ENCODE measurements at places on chromosomes 3 and 15.
A peak's percentile ranks its signal among the peaks of the same experiment; 100 is the strongest.

GRCh38 chr3:156395961-156396710, 158.8 kb downstream of the SSR3 start:
- no peak for DNase-seq
- no peaks in the 10 kb centered on the region for H3K36me3 ChIP-seq
- no peaks in the 10 kb centered on the region for H3K27me3 ChIP-seq
- H3K27ac ChIP-seq: no peak overlapping the region
- no peaks in the 10 kb centered on the region for H3K4me1 ChIP-seq

GRCh38 chr3:102205647-102206046, 229.2 kb upstream of the ZPLD1 start:
- H3K4me3 ChIP-seq: no peak overlapping the region
- no peaks in the 10 kb centered on the region for H3K27me3 ChIP-seq
- H3K27ac ChIP-seq: no peak overlapping the region
- DNase-seq: no peak
- H3K4me1 ChIP-seq: no peaks in the 10 kb centered on the region

- DNase-seq: peak; percentile 28
- no peak overlapping the region for H3K27ac ChIP-seq
- no peak overlapping the region for H3K4me3 ChIP-seq
- H3K36me3 ChIP-seq: no peaks in the 10 kb centered on the region
Observed at GRCh38 chr3:104359546-104359945, 1007.2 kb upstream of the ALCAM start.

DNA sequence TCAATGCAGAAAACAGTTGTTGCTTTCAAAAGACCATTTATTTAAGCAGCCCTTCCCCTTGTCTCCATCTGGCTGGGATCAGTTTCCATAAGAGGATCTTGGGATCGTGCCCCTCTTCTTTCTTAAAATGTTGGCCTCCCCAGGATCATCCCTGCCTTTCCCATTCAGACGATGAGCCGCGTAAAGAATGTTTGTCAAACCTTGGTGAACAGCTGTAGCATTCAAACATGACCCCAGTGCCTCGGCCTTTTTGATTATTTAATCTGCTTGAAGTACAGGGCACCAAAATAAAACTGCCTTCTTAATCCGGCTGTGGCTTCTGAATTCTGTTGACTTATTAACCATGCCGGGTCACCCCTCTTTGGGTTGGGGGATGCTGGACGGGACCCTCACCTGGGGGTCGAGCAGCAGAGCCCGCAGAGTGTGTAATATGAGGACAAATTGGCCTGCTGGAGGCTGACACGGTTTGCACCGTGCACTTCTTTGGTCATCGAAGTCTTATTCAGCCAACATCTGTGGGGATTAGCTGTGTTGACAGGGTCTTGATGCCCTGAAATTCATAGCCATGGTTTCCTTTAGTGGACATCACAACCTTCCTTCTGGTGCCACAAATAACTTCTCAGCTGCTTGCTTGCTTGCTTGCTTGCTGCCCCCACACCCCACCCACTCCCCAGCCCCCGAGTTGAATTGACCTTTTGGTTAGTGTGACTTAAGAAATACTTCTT, at the start of gene LRTM1:
Gene LRTM1, minus strand, starts transcription at position 14 of the 725 bp plus-strand sequence. CDS start 148 bp downstream, outside the sequence.
- H3K27me3 ChIP-seq: no peaks in the 10 kb centered on the region
- H3K4me3 ChIP-seq: no peak within 1 kb of the TSS
- H3K36me3 ChIP-seq: no peaks in the 10 kb centered on the region
- no peaks in the 10 kb centered on the region for H3K4me1 ChIP-seq
- no peak for DNase-seq

DNA sequence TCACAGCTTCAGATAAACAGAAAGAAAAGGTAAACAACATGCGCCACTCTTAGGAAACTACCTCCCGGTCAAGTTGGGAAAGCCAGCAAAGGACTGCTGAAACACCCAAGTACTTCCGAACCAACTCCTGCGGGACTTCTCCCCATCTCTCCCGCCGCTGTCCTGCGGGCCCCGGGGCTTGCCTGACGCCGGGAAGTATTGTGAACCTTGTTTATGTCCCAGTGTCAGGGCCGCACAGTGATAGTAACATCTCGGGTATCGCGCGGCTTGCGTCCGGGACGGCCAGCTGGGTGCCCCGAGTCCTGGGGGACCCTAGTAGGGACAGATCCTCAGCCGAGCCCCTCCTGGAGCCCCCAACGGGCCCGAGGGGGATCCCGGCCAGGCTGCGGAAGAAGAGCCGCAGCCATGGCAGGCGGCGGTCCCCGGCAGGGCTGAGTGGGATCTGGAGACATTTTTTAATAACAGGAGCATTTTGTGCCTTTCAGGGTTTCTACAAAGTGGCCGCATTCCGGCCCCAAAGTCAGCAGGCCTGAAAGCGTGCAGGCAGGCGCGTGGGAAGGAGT, 756 bp downstream of the CLPX start:
- peak overlapping the region; percentile 96 for H3K4me3 ChIP-seq
- H3K36me3 ChIP-seq: peaks cover 3% of the 10 kb centered on the region
- H3K4me1 ChIP-seq: no peaks in the 10 kb centered on the region
- H3K27me3 ChIP-seq: no peaks in the 10 kb centered on the region

DNA sequence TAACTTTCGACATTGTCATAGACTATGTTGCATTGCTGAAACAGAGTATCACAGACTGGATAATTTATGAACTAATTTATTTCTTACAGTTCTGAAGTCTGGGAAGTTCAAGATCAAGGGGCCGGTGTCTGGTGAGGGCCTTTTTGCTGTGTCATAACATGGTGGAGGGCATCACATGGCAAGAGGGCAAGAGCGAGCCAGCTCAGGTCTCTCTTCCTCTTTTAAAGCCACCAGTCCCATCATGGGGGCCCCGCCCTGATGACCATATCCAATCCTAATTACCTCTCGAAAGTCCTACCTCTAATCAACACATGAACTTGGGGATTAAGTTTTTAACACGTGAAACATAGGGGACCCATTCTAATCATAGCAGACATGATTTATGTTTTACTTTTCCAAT, 33.5 kb upstream of the DCUN1D1 start:
- no peak overlapping the region for H3K4me3 ChIP-seq
- no peaks in the 10 kb centered on the region for H3K27me3 ChIP-seq
- DNase-seq: no peak
- H3K36me3 ChIP-seq: peaks cover 10% of the 10 kb centered on the region

GRCh38 chr3:98109807-98110549, 20.5 kb upstream of the OR5H1 start:
- no peaks in the 10 kb centered on the region for H3K27me3 ChIP-seq
- H3K4me3 ChIP-seq: no peak overlapping the region
- no peaks in the 10 kb centered on the region for H3K36me3 ChIP-seq
- H3K27ac ChIP-seq: no peak overlapping the region
- no peak for DNase-seq

GRCh38 chr3:164577667-164578210, 500.6 kb downstream of the SI start:
- no peaks in the 10 kb centered on the region for H3K27me3 ChIP-seq
- no peaks in the 10 kb centered on the region for H3K36me3 ChIP-seq
- H3K27ac ChIP-seq: no peak overlapping the region
- DNase-seq: no peak
- no peak overlapping the region for H3K4me3 ChIP-seq

DNA sequence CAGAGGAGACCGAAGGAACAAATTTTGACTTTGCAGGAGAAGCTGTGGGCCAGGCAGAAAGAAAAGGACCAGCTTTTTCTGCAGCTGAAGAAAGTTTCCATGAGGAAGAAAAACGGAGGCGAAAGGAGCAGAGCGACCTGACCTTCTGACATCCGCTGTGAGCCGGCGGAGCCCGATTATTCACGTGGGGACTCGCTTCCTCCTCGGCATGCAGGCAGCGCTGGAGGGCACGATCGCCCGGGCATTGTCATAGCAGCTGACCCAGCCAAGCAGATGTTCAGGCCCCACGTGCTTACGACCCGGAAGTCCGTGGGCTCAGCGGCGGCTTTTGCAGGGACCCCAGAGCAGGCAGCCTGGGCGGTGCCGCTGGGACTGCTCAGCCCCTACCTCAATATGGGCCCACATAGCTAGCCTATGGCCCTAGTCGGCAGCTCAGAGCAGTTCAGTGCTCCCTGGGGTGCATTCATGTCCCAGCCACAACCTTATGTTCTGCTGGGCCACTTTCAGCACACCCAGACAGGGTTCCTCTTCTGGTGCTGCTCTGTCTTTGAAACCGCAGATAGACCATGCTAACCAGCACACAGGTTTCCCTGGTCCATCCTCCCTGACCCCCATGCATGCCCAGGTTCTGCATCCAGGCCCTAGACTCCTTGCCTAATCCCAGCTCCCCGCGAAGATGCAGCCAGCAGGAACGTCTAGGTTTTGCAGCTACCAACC, 10.5 kb upstream of the EIF4A2 start:
- no peak overlapping the region for H3K4me3 ChIP-seq
- H3K36me3 ChIP-seq: no peaks in the 10 kb centered on the region
- H3K4me1 ChIP-seq: no peaks in the 10 kb centered on the region
- DNase-seq: no peak

- H3K4me1 ChIP-seq: no peaks in the 10 kb centered on the region
- no peaks in the 10 kb centered on the region for H3K36me3 ChIP-seq
- no peak overlapping the region for H3K27ac ChIP-seq
- no peak overlapping the region for H3K4me3 ChIP-seq
- DNase-seq: no peak
Observed at GRCh38 chr3:31490502-31490901, 42.2 kb upstream of the STT3B start.

GRCh38 chr15:73564255-73564654, 68.9 kb downstream of the NPTN start:
- DNase-seq: peak; percentile 60
- H3K27me3 ChIP-seq: no peaks in the 10 kb centered on the region
- H3K27ac ChIP-seq: no peak overlapping the region
- H3K4me1 ChIP-seq: peaks cover 14% of the 10 kb centered on the region
- no peak overlapping the region for H3K4me3 ChIP-seq

- no peak overlapping the region for H3K27ac ChIP-seq
- H3K4me1 ChIP-seq: peaks cover 11% of the 10 kb centered on the region
- no peaks in the 10 kb centered on the region for H3K27me3 ChIP-seq
- no peak overlapping the region for H3K4me3 ChIP-seq
Observed at GRCh38 chr15:70023064-70023768, 74.5 kb downstream of the TLE3 start.

GRCh38 chr3:58487140-58487886, 4.6 kb upstream of the KCTD6 start:
- no peak for DNase-seq
- peaks cover 33% of the 10 kb centered on the region for H3K4me1 ChIP-seq

DNA sequence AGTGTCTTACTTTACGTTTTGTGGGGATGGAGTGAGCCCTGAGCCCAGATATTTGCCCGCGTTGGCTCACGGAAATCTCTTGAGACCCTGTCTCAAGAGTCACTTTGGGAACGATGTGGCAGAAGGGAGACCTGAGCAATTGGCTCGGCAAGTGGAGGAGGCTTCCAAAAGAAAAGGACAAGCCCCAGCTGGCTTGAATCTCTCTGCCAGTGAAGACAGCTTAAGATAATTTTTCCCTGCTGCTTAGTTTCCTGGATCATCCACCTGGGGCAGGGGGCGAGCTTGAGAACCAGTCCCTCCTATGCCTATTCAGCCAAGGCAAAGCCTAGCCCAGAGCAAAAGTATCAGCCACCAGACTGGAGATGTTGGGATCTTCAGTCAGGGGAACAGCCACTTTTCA, 708 bp downstream of the SEC22A start:
- peak overlapping the region; percentile 74 for H3K4me3 ChIP-seq
- H3K27ac ChIP-seq: no peak overlapping the region
- H3K36me3 ChIP-seq: no peaks in the 10 kb centered on the region
- H3K27me3 ChIP-seq: no peaks in the 10 kb centered on the region

GRCh38 chr15:76134537-76134936, 74.8 kb downstream of the TMEM266 start:
- H3K27ac ChIP-seq: no peak overlapping the region
- no peak for DNase-seq
- no peak overlapping the region for H3K4me3 ChIP-seq
- no peaks in the 10 kb centered on the region for H3K4me1 ChIP-seq
- no peaks in the 10 kb centered on the region for H3K36me3 ChIP-seq
- no peaks in the 10 kb centered on the region for H3K27me3 ChIP-seq

- no peak for DNase-seq
- H3K4me3 ChIP-seq: no peak overlapping the region
- H3K4me1 ChIP-seq: no peaks in the 10 kb centered on the region
- no peak overlapping the region for H3K27ac ChIP-seq
Observed at GRCh38 chr15:88608607-88609181, 12.4 kb upstream of the AEN start.

- no peaks in the 10 kb centered on the region for H3K36me3 ChIP-seq
- H3K4me1 ChIP-seq: 0 out of 2 replicates have a peak, but pooled peaks cover 4% of the 10 kb centered on the region
- no peak for DNase-seq
- H3K4me3 ChIP-seq: no peak overlapping the region
- H3K27ac ChIP-seq: no peak overlapping the region
- no peaks in the 10 kb centered on the region for H3K27me3 ChIP-seq
Observed at GRCh38 chr3:113630956-113631542, 65.4 kb downstream of the USF3 start.

DNA sequence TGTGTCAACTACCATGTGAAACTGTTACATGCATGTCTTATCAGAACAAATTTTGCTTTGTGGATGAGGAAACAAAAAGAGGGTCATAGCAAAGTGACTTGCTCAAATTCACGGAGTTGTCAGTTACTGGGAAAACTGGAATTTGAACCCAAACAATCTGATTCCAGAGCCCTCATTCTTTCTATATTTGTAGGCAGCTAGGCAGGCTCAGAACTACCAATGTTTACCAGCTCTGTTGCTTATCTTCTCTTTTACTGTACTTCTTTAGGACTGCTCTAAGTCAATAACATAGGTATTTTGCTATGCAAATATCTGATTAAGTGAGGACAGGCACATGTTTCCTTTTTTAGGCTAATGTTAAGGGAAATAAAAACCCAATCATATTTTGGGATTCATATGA, 450.5 kb downstream of the ZPLD1 start:
- H3K4me3 ChIP-seq: no peak overlapping the region
- no peaks in the 10 kb centered on the region for H3K36me3 ChIP-seq
- no peak for DNase-seq
- no peaks in the 10 kb centered on the region for H3K4me1 ChIP-seq
- H3K27ac ChIP-seq: no peak overlapping the region
- H3K27me3 ChIP-seq: no peaks in the 10 kb centered on the region

DNA sequence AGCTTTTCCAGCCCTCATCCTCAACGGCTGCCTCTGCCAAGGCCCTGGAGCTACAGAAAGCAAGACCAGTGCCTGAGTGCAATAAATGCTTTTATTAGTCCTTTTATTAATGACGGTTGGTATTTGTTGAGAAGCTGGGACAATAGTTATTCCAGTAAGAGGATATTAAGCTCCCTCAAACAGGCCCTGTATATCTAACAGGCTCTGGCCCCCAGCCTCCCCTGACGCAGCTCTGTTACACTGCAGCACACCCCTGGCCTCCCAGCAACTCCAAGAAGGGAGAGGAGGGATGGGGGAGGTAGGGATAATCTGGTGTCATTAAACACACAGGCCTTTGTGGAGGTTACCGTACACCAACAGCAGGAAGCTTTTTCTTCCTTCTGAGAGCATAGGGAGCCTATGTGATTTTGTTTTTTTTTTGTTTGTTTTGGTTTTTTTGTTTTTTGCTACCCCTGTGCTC, 30.8 kb upstream of the MAGEF1 start:
- no peak overlapping the region for H3K27ac ChIP-seq
- peaks cover 31% of the 10 kb centered on the region for H3K4me1 ChIP-seq
- DNase-seq: no peak
- no peak overlapping the region for H3K4me3 ChIP-seq
- no peaks in the 10 kb centered on the region for H3K27me3 ChIP-seq
